ENCODE measurements at places on chromosomes 4 and X.

GRCh38 chr4:91198951-91199350 is 1071.8 kb downstream of the CCSER1 start:
- DNase-seq, result no peak

DNA sequence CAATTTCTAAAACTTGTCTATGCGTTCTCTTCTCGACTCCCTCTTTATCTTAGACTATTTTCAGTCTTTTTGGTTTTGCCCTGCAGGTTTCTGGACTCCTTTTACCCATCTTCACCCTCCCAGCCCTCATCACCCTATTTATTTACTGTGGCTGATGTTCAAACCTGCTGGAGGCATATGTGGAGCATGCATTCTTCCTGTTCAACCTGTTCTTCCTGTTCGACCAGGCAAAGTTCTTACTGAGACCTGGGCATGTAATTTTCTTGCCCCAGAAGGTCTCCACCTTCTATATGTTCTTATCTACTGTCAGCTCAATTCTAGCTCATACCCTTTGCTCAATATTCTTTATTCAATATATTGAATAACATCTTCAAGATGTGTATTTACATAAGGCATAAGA is 69.4 kb upstream of the AGA start:
- no peak for DNase-seq

DNA sequence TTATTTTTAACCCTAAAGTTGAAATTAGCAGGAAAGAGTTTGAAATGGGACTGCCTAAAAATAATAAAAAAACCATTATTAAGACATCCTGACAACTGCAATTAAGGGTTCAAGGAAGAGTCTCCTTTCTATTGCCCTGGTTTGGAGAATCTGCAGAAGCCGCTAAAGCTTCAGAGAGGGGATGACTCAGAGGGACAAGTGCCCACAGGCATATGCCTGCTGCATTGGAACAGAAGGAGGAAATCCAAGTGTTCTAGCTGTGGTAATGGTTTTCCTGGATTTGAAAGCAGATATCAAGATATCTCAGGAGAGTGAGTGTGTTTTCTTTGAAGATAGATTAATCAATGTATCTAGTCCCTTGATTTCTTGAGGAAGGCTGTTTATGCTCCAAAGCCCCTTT is 235.1 kb upstream of the TAPT1 start:
- DNase-seq, result no peak

- no peak for DNase-seq
Observed at GRCh38 chrX:136731207-136731782, 49.4 kb downstream of the ARHGEF6 start.

DNA sequence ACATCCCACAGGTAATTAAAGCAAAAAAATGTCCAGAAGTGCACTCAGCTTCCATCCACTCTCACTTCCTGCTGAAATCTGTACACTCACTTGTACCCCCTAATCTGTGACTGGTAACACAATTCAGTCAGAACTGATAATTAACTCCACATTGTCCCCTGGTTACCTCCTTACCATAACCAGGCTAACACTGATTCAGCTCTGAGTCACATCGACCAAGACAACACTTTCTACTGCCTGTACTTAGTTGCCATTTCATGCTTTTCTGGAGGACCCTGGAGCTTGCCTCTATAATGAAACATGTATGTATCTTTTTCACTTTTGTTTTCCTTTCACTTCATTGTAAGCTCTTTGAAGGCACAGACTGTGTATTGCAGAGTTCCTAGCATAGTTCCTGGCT is 130.9 kb upstream of the GABRG1 start:
- DNase-seq, result no peak

All from endothelial cell (in vitro differentiated cells).